ENCODE measurements at places on chromosomes 1 and 21. TPM values are rescaled to one million over a fixed set of nuclear protein-coding genes. Genes with fewer than 3 reads are reported as not detected.

The PLEKHG5 gene
- 10.0 TPM for polyA plus RNA-seq

- DNase-seq = no peak
These were observed 86.7 kb downstream of the NGF start for GRCh38 chr1:115251340-115251748.

The GJB3 gene
- not detected for polyA plus RNA-seq

The L1TD1 gene
- 0.94 TPM for polyA plus RNA-seq

The CD164L2 gene
- polyA plus RNA-seq = not detected

GRCh38 chr1:242710286-242710685 is 185.8 kb upstream of the PLD5 start:
- DNase-seq = no peak

The PGBD2 gene
- 4.0 TPM for polyA plus RNA-seq

DNA sequence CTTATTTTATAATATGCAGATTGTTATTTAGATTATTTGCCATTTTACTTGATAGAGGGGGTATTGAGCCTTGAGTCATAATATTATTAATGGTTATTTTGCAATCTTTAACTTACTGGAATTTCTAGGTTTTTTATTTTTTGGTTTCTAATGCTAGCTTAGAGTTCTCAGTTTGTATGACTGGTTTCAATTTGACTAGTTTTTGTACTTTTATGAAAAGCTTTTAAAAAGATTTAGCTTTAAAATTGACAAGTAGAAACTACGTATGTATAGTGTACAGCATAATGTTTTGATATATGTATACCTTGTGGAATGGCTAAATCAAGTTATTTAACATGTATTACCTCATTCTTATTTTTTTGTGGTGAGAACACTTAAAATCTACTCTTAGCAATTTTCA is 41.5 kb downstream of the CEP350 start:
- DNase-seq = no peak

- DNase-seq = peak; percentile 84
These were observed at the start of gene MLLT11 for GRCh38 chr1:151060007-151060656. TSS of gene MLLT11 (plus strand) at chr1:151060397. CDS start at chr1:151067225, 6,828 bp downstream.

The FLG2 gene
- 0.06 TPM for polyA plus RNA-seq

GRCh38 chr1:204571128-204571527 is 54.9 kb downstream of the MDM4 start:
- DNase-seq = no peak

Measured in muscle of back (tissue), 13 donors.